ENCODE measurements at places on chromosomes 2 and 18.

DNA sequence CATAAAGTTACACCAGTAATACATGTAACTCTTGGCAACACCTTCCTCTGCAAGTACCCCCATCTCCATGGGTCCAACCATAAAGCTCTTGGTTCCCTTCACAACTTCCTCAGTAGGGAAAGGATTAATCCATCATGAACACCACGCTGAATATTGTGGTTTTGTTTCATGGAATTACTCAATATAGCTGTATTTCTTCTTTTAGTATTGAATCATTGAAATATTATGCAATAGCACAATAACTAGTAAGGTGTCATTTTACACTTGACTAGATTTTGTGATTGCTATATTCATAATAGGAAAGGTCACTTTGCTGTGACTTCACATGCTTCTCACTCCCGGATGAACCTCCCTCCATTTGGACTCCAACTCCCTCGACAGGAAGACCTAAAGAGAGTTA, 29.7 kb upstream of the PID1 start:
- DNase-seq = no peak

- no peak for DNase-seq
Measured at GRCh38 chr18:46426021-46426678, 230.9 kb downstream of the LOXHD1 start.

- DNase-seq = no peak
Measured at GRCh38 chr18:61765097-61765496, 127.7 kb downstream of the RNF152 start.

GRCh38 chr18:63433334-63433866, 11.1 kb upstream of the VPS4B start:
- no peak for DNase-seq

DNA sequence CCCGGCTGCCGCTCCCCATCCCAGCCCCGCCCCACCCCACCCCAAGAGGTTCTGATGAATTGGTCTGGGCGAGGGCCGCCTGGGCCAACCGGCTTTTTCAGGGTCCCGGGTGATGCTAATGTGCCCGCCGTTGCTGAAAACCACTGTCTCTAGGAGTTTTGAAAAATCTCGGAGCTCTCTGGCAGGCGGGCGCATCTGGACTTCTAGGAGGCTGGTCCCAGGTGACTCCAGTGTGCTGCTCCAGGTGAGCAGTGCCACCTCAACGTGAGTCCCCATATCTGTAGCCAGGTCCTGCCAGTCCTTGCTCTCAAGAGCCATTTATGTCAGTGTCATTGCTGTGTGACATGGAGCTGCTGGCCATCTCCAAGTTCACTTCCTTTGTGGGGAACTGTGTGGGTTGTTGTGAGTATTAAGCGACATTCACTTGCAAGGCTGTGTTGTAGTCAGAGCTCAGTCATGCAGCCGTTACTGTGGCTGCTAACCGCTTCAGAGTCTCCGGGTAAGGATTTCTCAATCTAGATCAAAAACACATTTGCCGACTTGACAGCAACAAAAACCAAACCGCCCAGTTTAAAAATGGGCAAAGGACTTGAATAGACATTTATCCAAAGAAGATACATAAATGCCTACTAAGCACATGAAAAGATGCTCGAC, at the start of gene RFX8:
RFX8 (minus strand) TSS at position 382 of the 654 bp plus-strand sequence. CDS start 8,264 bp downstream, outside the sequence.
- peak; percentile 68 for DNase-seq

All from activated T-cell treated with anti-CD3 and anti-CD28 coated beads, Interleukin-2, amount 50 U/mL, for 24 hours (primary cell).